Nasal cavity respiratory epithelium epithelial cell of viscerocranial mucosa (primary cell): ENCODE measurements at places on chromosomes 2 and 18. TPM values are rescaled to one million over a fixed set of nuclear protein-coding genes. Genes with fewer than 3 reads are reported as not detected.

CROCC2 gene
- not detected in 2 replicates for total RNA-seq

ETAA1 gene
- 12.6 and 16.5 TPM in 2 replicates for total RNA-seq

ATP5MC3 gene
- 60.9 and 99.5 TPM in 2 replicates for total RNA-seq

FTCDNL1 gene
- 2.3 and 2.7 TPM in 2 replicates for total RNA-seq

MGAT4A gene
- 4.1 and 6.8 TPM in 2 replicates for total RNA-seq

ABCG5 gene
- total RNA-seq = not detected in 2 replicates

SATB2 gene
- 0.68 and 3.5 TPM in 2 replicates for total RNA-seq

PLEK gene
- not detected in 2 replicates for total RNA-seq

SF3B1 gene
- total RNA-seq = 117 and 160 TPM in 2 replicates

ATL2 gene
- 179 and 224 TPM in 2 replicates for total RNA-seq

QPCT gene
- total RNA-seq = 5.3 and 16.1 TPM in 2 replicates

CRYBA2 gene
- total RNA-seq = not detected in 2 replicates

GALNT5 gene
- total RNA-seq = 30.1 and 32.5 TPM in 2 replicates

PLEKHA3 gene
- total RNA-seq = 5.5 and 9.6 TPM in 2 replicates

FEV gene
- total RNA-seq = not detected in 2 replicates

NT5C1B gene
- not detected in 2 replicates for total RNA-seq

FBXO15 gene
- total RNA-seq = under 0.01 and 0.78 TPM in 2 replicates

ELOA2 gene
- total RNA-seq = not detected in 2 replicates
